H9 (cell line): ENCODE measurements at places on chromosomes 16 and 17. TPM values are rescaled to one million over a fixed set of nuclear protein-coding genes. Genes with fewer than 3 reads are reported as not detected.

FBXL16 gene
- 9.6 and 10.7 TPM in 2 replicates for total RNA-seq

CDH1 gene
- total RNA-seq, result 202 and 237 TPM in 2 replicates

JPH3 gene
- total RNA-seq, result 30.3 and 32.7 TPM in 2 replicates

DNA sequence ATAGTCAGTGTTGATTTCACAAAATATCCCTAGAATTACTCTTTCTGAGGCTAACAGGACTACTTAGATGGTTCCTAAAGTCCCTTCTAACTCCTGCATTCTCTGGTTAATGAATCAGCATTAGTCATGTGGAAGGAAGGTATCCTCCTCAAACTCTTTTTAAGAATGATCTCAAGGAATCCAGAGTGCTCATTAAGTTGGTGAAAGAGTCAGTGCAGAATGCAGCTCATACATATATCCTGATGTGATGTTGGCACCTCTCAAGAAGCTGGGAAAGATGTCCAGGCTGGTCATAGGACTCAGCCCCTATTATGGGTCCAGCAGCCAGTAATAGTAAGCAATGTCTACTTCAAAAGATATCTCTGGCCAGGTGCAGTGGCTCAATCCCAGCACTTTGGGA, 65.5 kb downstream of the PIGL start:
- no peak for DNase-seq

DNA sequence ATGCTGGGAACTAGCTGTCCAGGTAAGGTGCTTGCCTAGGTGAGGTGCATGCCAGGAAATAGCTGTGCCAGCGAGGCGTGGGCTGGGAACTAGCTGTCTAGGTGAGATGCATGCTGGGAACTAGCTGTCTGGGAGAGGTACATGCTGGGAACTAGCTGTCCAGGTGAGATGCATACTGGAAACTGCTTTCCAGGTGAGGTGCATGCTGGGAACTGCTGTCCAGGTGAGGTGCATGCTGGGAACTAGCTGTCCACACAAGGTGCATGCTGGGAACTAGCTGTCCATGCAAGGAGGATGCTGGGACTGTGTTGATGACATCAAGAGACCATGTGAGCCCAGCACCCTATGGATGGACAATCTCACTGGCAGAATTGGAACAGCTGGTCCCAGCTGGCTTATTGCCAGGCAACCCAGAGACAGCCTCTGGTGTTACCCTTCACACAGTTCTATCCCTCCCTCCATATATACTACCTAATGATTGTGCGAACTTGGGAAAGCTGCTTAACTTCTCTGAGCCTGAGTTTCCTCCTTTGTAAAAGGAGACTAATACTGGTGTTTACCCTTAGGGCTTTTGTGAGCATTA, 479.9 kb upstream of the RBFOX1 start:
- no peak for DNase-seq
